CD4-positive, CD25-positive, alpha-beta regulatory T cell (primary cell): ENCODE measurements at places on chromosomes 6 and 20. TPM values are rescaled to one million over a fixed set of nuclear protein-coding genes. Genes with fewer than 3 reads are reported as not detected.

Gene C6orf118
- not detected for polyA plus RNA-seq

Gene NNAT
- not detected for polyA plus RNA-seq

Gene DNPH1
- polyA plus RNA-seq = 234 TPM

Gene SEMG1
- not detected for polyA plus RNA-seq

Gene RSPO3
- not detected for polyA plus RNA-seq

Gene PTK6
- not detected for polyA plus RNA-seq

Gene MAFB
- polyA plus RNA-seq = not detected

Gene FUCA2
- 23.6 TPM for polyA plus RNA-seq

Gene CDKN1A
- polyA plus RNA-seq = 1.6 TPM

- DNase-seq = no peak
Measured at GRCh38 chr6:129709196-129709768, 695 bp downstream of the ARHGAP18 start.

DNA sequence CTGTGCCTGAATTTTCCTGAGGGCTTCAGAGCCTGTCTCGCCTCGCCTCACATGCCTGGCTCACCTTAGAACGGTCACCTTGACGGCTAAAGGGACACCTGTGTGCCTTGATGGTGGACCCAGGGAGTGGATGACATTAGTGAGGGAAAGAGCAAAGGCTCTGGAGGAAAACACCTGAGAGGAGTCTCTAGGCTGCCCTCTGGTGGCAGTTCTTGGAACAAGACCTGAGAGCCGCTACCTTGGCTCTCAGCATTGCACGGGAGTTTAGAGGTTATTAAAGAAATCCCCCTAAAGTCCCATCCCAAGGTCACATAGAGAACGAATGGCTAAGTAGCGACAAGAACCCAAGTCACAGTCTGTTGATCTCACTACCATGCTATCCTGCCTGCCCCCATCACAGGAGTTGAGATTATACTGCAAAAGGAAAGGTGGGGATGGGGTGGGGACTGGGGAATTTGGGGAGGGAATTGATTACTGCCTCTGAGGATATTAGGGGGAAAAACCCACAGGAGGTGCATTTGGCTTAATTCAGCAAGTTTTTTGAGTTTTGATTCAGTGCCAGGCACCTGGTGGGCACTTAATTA is 7.9 kb upstream of the CDSN start:
- peak; percentile 67 for DNase-seq

DNA sequence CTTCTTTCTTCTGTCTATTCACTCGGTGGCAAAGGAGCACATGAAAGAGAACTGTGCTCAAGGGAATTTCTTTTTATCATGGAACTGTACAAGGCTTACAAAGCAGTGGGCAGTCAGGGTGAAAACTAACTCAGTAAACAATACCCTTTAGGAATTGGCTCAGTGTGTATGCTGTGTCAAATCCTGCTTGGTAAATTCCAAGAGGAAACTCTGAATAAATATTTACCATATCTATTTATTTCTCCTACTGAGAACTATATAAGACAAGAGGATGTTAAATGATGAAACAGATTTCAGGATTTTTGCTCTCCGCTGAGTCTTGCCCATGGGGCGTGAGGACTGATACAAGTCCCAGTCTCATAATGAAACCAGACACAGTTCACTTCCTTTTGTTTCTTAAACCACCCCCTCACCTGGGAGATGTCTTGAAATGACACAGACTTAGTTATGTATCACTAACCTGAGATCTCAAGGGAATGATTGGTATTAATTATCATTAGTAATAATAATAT is 188.8 kb downstream of the BACH2 start:
- DNase-seq = no peak

GRCh38 chr6:132465530-132466485 is 47.1 kb downstream of the STX7 start:
- no peak for DNase-seq

- DNase-seq = no peak
Measured at GRCh38 chr6:111068866-111069234, 18.5 kb upstream of the SLC16A10 start.

GRCh38 chr20:50521221-50522052 is 11.3 kb downstream of the PTPN1 start:
- DNase-seq = no peak

GRCh38 chr6:18545726-18546125 is 158.6 kb downstream of the RNF144B start:
- DNase-seq = no peak

- no peak for DNase-seq
Measured at GRCh38 chr6:16278048-16278724, 39.8 kb downstream of the GMPR start.

DNA sequence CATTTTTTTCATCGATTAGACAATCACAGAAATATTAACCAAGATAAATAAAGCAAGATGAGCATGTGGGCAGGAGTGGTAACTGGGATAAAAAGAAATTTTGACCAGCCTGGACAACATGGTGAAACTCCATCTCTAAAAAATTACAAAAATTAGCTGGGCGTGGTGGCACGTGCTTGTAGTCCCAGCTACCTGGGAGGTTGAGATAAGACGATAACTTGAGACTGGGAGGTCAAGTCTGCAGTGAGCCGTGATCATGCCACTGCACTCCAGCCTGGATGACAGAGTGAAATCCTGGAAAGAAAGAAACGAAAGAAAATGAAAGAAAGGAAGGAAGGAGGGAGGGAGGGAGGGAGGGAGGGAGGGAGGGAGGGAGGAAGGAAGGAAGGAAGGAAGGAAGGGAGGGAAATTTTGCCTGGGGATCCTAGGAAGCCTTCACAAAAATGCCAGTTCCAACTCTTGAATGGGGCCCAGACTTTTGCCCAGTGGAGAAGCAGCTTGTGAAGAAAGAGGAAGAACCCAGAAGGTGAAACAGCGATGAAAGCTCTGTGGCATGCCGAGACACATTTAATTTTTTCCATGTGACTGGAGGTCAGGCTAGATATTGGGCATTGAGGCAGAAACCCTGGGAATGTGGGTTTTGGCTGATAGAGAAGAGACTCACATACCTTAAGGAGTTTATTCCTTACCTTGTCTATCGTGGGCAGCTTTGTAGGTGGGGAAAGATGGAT is 20.3 kb downstream of the CCDC170 start:
- no peak for DNase-seq

GRCh38 chr20:40443753-40444152 is 245.3 kb downstream of the MAFB start:
- DNase-seq = no peak
